HCEC 1CT (cell line): ENCODE measurements at places on chromosomes 16 and 17.
A peak's percentile ranks its signal among the peaks of the same experiment; 100 is the strongest.

- DNase-seq = no peak
Measured at GRCh38 chr16:30767767-30768465, 5.8 kb downstream of the RNF40 start.

GRCh38 chr16:19980632-19981265, 92.9 kb downstream of the GPR139 start:
- DNase-seq = no peak

- DNase-seq = no peak
Measured at GRCh38 chr17:1229349-1229899, 40.8 kb upstream of the BHLHA9 start.

DNA sequence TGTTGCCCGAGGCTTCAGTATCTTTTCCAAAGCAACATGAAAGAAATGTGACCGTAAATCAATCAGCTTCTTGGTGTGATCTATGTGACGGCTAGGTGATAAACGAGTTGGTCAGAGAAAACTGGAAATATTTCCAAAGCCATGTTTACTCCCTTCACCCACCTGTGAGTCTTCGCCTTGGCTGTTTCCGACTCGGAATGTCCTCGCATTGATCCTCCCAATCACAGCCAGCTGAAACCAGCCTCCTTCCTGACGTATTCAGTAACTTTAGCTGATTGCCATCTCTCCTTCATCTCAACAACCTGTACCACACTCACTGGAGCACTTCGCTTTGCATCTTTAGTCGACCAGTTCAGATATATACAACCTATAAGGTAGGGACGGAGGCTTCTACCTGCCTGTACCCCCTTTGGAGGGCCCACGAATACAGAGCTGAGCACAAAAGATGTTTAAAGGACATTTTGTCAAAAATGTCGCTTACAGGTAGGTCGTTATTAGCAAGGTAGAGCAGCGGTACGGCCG, 705 bp downstream of the KRABD2 start:
- no peak for DNase-seq

DNA sequence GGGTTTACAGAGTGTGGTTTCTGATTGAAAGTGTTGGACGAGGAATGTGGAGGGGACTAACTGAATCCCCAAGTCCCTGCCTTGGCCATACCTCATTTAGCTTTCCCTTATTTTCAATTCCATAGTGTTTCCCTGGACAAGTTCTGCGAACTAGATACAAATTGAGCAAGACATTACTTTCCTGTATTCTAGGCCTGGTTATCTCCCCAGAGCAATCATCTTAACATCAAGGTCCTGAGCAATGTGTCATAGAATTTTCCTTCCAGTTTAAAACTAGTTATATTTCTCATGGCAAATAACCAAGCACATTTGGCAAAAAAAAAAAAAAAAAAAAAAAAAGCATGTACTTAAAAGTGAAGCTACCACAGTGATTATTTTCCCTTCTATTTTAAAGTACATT, 330.1 kb downstream of the CDH11 start:
- no peak for DNase-seq

- no peak for DNase-seq
Measured at GRCh38 chr16:30622455-30623032, 12.4 kb upstream of the ZNF689 start.

DNA sequence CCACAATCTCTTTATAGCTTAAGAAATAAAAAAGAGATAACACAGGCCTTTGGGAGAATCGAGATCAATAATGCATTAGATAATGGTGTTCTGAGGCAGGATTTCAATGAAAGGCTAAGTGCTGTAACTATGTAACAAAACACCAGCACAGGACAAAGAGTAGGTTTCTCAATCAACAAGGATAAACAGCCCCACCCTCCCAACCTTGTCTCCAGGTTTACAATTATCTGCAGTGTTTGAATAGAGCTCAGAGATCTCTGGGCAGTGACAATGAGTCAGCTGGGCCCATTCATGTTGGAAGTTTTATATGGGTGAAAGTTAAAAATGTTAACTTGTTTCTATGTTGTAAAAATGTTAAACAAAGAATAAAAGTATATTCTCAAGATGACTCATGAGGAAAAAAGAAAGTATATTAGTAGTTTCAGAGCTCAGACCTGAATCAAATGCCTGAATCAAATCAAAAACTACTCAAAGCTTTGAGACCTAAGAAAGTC, 17.0 kb upstream of the KRT20 start:
- DNase-seq = peak; percentile 39

DNA sequence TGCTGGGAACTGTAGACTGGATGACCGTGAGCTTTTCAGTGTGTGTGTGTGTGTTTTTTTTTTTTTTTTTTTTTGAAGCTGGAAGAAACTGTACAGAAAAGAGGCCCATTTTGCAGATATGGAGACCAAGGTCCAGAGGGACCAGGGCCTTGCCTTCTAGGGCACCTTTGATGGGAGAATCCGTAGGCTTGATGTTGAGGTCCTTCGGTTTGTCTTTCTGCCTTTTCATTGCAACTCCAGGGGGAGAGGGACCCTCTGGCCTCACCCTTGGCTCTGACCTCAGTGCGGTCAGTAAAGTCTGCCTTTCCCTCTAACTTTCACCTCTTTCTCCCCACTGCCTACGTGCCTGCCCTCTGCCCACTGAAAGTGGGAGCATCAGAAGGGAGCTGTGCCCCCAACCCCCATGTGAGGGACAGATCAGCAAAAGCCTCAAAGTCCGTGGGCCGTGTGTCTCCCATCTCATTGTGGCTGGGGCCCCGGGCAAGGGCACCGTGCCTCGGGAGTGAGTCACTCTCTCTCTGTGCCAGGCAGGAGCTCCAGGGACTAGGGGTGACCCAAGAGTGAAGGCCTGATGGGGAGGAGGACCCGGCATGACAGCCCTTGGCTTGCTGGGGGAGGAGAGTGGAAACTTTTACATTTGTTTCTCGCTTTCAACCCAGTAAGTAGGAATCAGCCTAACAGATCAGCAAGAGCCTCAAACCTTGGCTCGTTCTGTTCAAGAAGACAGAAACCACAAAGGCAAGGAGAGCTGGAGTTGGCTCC, 123.6 kb downstream of the CMIP start:
- DNase-seq = peak; percentile 11

DNA sequence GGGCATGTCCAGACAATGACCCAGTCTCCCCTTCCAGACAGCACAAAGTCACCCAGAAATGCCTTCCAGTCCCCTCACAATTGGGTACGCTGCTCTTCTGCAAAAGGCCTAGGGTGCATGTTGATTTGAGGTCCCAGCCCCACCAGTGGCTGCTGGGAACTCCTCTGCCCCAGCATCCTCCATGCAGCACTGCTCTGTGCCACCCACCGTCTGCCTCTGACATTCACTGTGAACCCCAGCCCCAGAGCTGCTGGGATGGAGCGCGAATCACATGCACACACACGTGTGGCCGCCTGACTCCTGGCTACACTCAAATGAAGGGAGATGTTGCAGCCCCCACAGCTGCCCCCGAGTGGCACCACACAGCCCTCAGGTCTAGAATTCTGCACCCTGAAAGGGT, 1.2 kb upstream of the C17orf113 start:
- DNase-seq = no peak

DNA sequence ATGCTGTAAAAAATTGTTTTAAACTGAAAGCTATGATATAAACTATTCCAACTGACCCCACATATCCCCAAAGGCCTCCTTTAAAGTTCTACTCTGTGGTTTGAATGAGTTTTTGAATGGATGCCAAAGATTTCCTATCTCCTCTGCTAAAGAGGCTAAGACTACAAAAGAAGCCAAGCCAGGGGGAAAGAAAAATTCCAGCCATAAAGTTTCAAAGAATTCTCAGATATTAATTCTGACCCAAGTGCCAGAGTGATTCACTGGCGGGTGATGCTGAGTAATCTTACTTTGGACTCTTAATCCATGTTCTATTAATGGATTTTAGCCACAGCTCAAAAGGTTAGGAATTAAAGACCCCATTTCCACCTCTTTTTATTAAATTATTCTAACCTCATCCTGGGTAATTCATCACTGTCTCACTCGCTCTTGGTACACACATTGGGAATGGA, 60.7 kb downstream of the HS3ST3A1 start:
- DNase-seq = peak; percentile 95

- peak; percentile 25 for DNase-seq
Measured at GRCh38 chr17:14712611-14713021, 411.7 kb downstream of the HS3ST3B1 start.

DNA sequence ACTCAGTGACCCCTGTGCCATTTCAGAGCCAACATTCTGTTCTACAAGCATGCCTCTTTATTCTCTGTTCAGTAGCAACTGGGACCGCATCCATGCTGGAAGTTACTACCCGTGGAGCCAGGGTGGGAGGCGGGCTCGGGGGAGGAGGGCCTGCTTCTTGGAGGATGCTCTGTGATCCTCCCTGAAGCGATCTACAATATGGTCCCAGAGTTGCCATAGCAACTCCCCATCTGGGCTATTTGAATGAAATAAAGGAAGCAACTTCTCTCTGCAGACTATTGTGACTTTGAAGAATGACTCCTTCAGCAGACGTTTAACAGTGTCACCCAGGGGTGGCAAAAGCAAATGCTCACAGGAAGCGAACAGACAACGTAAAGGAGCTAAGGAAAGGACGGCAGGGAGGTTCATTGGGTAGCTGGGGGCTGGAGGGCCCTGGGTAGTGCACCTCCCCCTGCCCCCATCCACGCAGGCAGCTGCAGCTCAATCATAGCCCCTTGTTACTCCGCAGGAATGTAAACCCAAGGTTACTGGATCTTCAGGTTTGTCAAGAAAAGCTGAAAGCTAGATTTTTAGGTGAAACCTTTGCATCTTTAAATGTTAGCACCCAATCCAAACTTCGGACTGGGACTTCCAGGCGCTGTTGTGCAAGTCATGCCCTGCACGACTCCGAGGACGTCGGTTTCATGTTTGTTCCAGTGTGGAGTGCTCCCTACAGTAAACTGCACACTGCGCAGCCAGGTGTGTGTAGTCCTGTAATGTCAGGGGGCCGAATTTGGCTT, 51.1 kb upstream of the MEAK7 start:
- no peak for DNase-seq

DNA sequence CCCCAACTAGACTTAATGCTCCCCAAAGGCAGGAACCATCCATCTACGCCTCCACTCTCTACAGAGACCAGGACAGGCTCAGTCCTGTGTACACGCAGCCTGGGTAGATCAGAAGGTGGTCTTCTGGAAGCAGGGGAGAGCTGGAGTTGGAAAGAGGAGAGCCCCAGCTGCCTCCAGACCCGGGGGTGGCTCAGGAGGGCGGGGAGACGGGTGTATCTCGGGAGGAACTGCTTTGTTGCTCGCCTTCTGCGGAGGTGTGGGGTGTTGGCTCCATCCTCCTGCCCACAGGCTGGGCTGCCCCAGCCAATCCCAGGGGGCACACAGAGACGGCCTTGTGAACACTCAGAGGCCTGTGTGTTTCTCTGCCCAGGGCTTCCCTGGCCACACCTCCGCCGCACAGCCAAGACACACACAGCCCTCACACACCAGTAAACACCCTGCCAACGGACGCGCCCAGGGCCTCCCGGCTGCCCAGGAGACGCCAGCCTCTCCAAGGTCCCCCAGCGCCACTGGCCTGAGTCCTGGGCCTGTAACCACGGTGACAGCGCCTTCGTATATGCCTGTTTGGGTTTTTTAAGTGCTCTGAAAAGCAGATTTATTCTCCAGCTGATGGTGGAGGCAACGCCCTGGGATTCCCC, 143.4 kb upstream of the CDC42EP4 start:
- no peak for DNase-seq

- peak; percentile 3 for DNase-seq
Measured at GRCh38 chr17:27895940-27896535, 2.9 kb upstream of the LYRM9 start.

- no peak for DNase-seq
Measured at GRCh38 chr17:29789196-29790170, 140.5 kb downstream of the SSH2 start.

GRCh38 chr16:65541646-65542045, 419.8 kb upstream of the CDH11 start:
- no peak for DNase-seq

- DNase-seq = no peak
Measured at GRCh38 chr17:69802045-69802740, 272.8 kb upstream of the KCNJ16 start.

DNA sequence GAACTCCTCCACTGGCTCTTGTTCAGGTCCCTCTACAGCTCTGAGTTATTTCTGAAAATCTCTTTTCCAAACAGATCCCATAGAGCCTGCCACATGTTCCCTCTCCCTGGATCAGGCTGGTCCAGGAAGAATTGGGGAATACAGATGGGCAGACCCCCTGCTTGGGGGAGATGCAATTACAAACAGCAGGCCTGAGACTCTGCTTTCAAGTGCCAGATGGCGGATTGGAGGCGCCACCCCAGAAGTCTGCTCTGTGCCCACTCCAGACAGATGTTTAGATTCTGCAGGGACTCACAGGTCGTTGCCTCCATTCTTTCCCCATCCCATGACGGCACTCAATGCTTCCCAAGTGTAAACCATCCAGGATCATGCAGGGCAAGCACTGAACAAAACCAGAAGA, 316.6 kb downstream of the SLC39A11 start:
- no peak for DNase-seq

DNA sequence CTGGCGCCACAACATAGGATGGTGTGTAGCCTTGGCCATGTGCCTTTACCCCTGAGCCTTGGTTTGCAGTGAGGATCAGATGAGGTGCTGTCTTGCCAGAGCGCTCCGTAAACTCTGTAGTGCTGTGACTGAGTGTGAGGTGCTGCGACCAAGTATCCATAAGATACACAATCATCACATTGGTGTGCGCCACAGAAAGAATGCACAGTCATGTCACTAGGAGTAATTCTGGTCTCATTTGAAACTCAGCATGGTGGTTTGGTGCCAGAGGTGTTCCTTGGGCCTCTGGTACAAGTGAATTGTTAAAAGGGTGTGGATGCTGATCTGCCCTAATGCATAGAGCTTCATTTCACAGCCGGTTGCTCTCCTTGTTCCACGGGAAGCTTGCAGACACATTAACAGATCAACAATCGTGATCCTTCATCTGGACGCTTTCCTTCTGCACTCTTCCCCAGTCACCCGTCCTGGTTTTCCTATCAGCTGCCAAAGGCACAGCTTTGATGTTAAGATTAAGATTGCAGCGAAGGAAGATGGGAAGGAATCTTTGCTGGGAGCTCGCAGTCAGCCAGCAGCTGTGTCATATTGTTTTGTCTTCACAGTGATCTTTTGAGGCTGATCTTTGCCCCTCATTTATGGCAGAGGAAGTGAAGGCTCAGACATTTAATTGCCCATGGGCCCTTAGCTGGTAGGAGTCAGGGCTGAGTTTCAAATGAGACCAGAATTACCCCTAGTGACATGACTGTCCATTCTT, 79.1 kb downstream of the KSR1 start:
- no peak for DNase-seq

- DNase-seq = no peak
Measured at GRCh38 chr16:85611194-85611443, 2.0 kb upstream of the GSE1 start.

GRCh38 chr16:72464597-72465368, 292.8 kb upstream of the PMFBP1 start:
- DNase-seq = no peak
